ENCODE measurements at places on chromosomes 16 and 17.

- DNase-seq: no peak
Observed at GRCh38 chr16:58727028-58727781, 6.9 kb downstream of the GOT2 start.

DNA sequence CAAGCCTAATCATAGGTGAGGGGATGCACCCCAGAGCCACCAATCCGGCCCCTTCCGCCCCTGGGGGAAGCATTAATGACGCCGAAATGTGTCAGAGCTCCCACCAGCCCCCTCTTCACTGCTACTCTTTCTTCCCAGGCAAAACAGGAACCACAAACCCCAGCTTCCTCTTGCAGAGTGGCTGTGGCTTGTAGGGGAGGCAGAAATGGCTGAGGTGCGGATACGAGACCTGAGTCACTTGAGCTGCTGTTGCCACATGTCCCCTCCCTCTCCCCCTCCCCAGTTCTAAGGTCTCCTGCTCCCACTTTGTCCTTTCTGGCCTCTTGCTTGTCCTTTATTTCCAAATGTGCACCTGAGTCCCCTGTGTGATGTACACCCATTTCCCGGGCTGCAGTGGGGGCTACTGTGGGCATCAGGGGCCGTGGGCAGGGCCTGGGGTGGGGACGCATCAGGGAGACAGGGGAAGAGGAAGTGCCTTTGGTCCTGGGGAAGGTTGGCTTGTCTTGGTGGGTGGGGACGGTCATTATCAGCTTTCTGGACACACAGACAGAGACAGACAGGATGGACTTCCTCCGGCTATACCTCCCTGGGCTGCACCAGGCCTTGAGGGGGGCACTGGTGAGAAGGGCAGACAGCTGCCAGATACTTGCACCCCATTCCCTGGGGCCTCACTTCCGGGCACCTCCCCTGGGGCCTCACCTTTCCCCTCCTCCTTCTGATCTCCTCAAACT is at the start of gene APOBR:
Gene APOBR, plus strand, starts transcription at position 523 of the 731 bp plus-strand sequence. Its CDS starts 39 bp downstream, at position 562.
- peak; percentile 81 for DNase-seq

- DNase-seq: no peak
Observed at GRCh38 chr16:17503331-17503730, 32.6 kb upstream of the XYLT1 start.

DNA sequence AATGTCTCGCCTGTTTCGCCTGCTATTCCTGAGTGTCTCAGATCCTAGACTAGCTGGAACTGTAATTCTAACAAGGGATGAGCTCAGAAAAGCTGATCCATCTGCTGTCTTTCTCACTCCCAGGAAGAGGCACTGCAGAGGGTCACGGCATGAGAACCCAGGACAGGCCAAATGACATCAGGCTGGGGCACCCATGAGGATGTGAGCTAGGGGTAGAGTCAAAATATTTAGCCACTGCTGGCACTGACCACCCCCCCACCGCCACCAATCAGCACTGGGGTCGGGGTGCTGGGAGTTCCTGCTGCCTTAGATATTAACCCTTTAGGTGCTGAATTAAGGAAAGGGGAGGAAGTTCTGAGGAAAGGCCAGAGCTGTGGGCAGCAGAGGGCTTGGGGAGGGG is 112.4 kb downstream of the IRX3 start:
- no peak for DNase-seq

DNA sequence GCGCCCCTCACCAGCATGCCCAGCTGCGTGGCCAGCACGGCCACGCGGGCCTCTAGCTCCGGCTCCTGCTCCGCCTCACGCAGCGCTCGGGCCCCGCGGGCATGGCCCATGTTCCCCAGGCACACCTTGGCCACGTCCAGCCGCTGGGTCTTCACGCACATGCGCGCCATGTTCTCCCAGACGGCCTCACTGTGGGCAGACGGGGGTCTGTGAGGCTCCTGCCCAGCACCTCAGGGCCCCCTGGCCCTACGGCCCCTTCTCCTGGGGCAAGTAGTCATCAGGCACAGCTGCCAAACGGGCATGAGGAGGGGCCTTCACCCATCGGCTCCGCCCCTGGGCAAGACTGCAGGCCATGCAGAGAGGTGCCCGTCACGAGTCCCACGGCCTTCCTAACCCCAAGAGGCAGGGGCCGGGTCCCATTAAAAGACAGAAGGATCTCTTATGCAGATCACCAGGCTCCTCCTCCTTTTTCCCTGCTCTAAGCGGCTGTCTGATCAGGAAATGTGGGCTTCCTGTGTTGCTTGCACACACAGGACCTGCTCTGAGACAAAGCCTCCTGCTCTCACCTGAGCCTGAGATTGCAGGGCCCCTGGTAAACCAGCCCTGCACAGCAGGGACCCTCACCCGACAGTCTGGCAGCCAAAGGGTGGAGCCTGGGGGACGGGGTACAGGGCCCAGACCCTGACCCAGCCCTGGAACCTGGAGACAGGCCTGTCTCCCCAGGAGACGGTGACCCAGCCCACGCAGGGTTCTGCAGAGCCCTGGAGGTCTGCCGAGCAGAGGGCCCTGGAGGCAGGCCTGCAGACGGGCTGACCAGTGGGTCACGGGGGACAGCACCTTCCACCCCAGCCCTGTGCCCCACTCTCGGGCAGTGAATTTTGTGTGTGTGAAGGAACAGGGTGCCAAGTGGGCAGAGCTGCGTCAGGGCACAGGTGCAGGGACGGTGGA is 6.6 kb upstream of the TMEM204 start:
- peak; percentile 62 for DNase-seq

- DNase-seq: no peak
Observed at GRCh38 chr16:84832488-84833143, 12.8 kb downstream of the CRISPLD2 start.

GRCh38 chr16:49602201-49602975 is 228.8 kb downstream of the C16orf78 start:
- DNase-seq: no peak

DNA sequence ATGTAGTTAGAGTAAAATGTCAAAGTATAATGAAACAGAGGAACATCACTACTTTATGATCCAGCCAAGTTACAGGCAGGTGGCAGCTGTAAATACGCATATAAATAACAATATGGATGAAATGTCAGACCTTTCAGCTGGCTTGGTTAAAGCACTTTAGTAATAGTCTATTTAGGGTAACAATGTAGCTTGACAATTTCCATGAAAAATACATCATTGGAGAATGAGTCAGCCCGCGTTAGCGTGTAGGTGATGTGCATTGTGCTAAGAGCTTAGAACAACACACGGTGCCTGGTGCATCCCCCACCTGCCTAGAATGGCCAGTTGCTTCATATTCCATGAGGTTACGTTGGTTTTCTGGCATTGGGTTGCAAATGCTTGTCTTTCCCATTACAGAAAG is 119.4 kb downstream of the RBFOX1 start:
- DNase-seq: no peak

DNA sequence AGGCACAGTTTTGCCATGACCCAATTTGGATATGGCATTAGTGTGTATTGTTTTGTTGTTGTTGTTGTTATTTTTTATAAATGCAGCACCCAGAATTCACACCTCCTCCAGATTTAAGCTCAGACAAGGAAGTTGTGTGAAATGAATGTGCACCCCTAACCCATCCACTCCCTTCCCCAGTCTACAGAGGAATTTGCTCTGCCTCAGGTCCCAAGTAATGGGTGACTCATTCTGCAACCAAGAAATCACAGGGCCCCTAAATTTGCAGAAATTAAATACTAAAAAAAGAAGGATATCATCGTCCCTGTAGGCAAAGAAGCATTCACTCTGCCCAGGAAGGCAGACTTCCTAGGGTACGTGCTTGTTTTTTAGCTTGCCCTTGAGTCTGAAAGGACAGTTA is 62.3 kb downstream of the CLEC16A start:
- no peak for DNase-seq

DNA sequence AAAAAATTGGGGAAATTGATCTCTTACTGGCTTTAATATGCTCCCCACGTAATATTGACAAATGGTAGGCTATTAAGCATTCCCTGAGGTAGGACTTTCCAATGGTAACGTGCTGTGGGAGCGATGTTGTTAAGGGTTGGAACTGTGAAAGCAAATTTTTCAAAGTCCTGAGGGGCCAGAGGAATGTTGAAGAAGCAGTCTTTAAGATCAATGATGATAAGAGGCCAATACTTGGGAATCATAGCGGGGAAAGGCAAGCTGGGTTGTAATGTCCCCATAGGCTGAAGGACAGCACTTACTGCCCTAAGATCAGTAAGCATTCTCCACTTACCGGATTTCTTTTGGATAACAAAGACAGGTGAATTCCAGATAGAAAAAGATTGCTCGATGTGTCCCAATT is 69.6 kb upstream of the ARL4D start:
- DNase-seq: no peak

DNA sequence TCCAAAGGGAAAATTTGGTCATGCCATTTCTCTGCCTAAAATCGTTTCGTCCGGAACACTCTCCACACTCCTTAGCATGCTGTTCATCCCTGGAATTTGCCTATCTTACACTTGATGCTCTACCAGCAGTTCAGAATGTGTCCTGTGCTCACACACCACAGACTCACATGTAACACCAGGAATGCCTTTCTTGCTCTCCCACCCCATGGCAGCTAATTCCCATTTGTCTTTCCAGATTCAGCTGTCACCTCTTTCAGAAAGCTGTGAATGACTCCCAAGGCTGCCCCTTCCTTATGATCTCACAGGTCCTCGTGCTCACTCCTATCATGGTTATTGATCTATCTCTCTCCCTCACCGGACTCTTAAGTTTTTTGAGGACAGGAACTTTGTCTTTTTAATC is 38.1 kb downstream of the HYDIN start:
- no peak for DNase-seq

GRCh38 chr16:25140459-25140858 is 28.9 kb downstream of the LCMT1 start:
- DNase-seq: no peak

DNA sequence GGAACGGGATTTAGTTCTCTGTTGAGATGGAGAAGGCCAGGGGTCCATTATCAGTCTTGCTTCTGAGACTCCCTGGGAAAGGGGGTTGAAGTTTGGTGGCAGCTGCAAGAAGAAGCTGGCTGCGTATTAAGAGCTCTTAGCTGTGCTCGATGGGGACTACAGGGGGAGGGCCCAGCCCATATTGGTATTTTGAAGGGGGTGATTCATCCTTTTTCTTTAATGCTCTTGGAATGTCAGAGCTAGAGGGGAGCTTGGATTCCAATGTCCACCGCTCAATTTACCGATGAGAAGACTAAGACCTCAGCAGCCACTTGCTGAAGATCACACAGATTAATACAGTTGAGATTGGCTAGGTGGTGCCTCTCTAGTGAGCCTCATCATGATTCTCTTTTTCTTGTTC is 5.0 kb downstream of the NOG start:
- DNase-seq: no peak

DNA sequence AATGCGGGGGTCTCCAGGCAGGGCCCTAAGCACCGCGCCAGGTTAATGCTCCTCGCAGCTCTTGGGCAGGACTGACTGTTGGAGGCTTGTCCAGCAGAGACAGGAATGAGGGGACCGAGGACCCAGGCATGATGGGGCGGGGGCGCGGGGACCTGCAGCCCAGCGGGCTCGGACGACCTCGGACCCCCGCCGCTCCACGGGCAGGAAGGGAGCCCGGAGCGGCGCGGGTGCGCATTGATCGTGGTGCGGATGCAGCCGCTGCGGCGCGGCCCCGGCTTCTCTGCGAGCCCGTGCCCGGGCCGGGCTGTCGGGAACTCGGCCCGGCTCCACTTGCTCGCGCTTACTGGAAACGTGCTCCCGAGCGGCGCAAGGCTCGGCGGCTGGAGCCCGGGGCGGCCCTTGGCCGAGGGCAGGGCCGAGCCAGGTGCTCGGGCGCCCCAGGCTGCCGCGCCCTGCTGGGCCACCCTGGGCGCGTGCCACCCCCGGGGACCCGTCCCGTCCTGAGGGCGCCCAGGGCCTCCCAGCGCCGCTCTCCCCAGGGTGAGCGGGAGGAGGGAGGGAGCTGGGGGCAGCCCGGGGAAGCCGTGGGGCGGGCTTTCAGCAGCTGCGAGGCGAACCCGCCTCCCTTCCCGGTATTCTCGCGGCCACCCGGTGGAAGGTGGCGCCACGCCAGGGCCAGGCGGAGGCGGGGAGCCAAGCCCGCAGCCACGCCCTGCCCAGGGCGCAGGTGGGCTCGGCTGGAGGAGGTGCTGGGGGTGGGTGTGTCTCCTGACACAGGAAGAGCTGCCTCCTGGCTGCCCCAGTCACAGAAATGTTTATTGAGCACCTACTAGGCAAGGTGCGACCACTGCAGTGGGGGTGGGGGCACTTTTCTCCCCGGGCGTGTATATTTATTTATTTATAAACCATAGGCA is 45.9 kb downstream of the SOCS3 start:
- peak; percentile 82 for DNase-seq

GRCh38 chr17:12619459-12620199 is 46.1 kb upstream of the MYOCD start:
- DNase-seq: no peak

GRCh38 chr17:33373273-33373672 is 80.2 kb upstream of the ASIC2 start:
- DNase-seq: no peak

- no peak for DNase-seq
Observed at GRCh38 chr16:79703066-79703465, 102.5 kb upstream of the MAF start.

- DNase-seq: peak; percentile 58
Observed at GRCh38 chr17:16428098-16428882, 12.9 kb downstream of the TRPV2 start.

GRCh38 chr17:79023886-79024771 is at the start of gene C1QTNF1:
TSS of gene C1QTNF1 (plus strand) at chr17:79024169. CDS start at chr17:79043969, 19,800 bp downstream.
- DNase-seq: peak; percentile 59

GRCh38 chr17:6109536-6109935 is 39.4 kb downstream of the WSCD1 start:
- DNase-seq: no peak

GRCh38 chr16:47990676-47991075 is 165.1 kb downstream of the ABCC12 start:
- no peak for DNase-seq

GRCh38 chr16:15434079-15434424 is 336 bp upstream of the BMERB1 start:
- DNase-seq: no peak

GRCh38 chr17:37651849-37652248 is 8.6 kb upstream of the DDX52 start:
- DNase-seq: no peak

DNA sequence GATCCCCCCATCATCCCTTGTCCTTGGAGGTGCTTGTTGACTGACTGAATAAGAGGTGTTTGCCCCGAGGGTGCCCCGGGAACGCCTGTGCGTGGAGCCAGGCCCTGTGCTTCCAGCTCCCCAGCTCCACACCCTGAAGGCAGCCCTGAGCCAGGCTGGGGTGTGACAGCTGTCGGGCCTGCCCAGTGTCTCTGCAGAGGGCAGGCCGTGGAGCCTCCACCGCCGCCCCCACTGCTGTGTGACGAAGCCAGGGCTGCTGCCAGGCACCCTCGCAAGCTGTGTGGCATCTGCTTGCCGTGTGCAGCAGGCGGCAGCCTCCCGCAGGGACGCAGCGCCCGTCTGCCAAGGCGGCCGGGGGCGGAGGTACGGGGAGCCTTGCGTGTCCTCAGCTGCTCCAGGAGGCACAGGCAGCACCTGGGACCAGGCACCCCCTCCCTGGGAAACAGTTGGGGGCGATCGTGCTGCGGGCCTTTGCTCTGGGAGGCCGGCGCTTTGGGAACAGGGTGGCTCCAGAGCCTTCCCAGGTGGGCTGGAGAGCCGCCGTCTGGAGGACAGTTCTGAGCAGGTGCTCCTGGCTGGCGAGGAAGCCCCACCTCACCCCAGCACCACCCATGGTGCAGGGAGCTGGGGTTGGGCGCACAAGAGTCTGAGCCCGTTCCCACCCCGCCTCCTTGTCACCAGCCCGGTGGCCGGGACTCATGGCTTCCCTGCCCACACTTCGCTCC is 26.6 kb downstream of the GSE1 start:
- DNase-seq: no peak

GRCh38 chr16:75229172-75230031 is 10.6 kb downstream of the CTRB1 start:
- DNase-seq: no peak
